ENCODE measurements at places on chromosomes 1 and 21.

- DNase-seq, result no peak
These were observed 24.2 kb upstream of the NPL start for GRCh38 chr1:182765391-182765790.

DNA sequence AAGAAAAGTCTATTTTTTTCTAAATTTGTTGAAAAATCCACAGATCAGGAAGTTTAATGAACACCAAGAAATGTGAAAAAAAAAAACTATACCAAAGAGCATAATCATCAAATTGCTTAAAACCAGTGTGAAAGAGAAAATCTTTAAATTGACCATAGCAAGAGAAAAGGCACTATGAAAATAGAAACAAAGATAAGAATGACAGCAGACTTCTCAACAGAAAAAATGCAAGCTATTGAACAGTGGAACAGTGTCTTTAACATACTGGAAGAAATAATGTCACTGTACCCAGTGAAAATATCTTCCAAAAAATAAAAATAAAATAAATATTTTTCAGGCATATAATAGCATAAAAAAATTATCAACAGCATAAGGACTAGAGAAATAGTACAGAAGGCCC lies 243.0 kb upstream of the GJB5 start:
- no peak for DNase-seq

GRCh38 chr1:188642704-188643103 lies 1814.0 kb downstream of the PLA2G4A start:
- DNase-seq, result no peak

GRCh38 chr21:42868196-42868595 lies 11.1 kb downstream of the WDR4 start:
- DNase-seq, result no peak

DNA sequence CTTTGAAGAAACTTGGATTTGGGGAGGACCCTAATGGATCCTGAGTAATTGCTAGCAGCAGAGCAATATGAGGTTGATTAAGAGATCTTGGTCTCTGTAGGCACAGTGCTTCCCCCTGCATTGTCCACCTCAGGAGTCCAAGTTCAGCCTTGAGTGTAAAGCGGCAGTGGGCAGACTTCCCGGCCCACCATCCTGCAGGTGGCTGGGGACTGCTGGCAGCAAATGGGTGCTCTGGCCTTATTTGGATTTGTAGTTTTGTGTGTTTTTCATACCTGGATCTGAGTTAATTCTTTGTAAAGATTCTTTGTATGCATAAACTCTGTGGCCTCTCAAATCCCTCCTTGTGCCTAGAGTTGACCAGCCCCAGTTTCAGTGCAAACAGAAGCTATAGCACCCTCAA lies 7.6 kb downstream of the BARHL2 start:
- DNase-seq, result no peak

- DNase-seq, result peak; percentile 19
These were observed 19.3 kb upstream of the PTPRF start for GRCh38 chr1:43511394-43511793.

DNA sequence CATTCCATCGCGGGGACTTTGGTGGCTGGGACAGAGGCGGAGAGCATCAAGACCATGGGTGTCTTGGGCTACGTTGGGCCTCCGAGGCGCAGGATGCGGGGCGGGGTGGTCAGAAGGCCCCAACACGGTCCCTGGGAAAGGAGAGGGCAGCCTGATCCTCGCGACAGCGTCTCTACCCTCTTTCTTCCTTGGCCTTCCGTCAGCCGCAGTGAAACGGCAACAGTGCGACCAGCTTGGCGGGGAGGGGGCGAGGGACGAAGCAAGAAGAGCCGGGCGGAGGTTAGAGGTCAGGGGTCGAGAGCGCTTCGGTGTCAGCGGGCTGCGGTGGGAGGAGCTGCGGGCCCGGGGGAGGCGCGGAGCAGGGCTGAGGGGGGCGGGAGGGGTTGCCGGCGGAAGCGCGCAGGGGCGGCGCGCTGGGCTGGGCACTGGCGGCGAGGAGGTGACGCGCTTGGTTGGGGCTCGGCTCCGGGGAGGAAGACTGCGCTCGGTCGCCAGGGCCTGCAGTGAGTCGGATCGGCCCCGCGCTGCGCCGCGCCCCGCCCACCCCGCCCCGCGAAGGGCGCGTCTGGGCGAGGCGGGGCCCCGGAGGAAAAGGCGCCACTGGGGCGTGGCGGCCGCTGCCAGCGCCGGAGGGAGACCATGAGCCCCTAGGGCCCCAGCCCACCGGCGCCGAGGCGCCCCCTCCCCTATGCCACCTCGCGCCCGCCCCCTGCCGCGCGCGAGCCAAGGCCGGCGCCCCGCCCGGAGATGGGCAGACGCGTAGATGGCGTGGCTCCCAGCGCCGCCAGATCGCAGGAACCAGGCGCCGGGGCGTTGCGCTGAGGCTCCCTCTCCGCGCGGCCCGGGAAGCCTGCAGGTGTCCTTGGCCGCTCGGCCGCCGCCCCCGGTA lies at the start of gene KCNC4:
TSS of gene KCNC4 (plus strand) at position 600 of the 889 bp plus-strand sequence. CDS start 1,186 bp downstream, outside the sequence.
- DNase-seq, result peak; percentile 89

DNA sequence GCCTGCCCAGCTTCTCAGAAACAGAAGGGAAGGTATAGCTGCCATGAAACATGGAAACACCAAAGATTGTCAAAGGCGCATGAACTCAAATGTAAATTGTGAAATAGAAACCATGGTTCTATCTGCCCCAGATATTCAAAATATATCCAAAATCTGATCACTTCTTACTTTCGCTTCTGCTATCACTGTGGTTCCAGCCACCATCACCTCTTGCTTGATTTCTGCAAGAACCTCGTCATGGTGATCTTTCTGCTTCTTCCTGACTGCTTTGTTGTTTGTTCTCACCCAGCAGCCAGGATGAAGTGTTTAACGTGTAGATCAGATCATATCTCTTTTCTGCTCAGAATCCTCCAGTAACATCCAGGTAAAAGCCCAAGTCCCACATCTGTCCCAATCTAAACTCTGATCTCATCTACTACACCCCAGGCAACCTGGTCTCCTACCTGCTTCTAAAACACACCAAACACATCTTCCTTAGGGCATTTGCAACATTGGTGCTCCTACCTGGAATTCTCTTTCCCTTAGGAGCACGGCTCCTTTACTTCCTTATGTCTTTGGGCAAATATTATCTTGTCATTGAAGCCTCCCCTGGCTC lies 10.5 kb upstream of the LMO4 start:
- DNase-seq, result no peak

- DNase-seq, result no peak
These were observed 23.9 kb downstream of the CHD1L start for GRCh38 chr1:147266381-147266780.

- no peak for DNase-seq
These were observed 5.1 kb downstream of the FNDC7 start for GRCh38 chr1:108717774-108718316.

DNA sequence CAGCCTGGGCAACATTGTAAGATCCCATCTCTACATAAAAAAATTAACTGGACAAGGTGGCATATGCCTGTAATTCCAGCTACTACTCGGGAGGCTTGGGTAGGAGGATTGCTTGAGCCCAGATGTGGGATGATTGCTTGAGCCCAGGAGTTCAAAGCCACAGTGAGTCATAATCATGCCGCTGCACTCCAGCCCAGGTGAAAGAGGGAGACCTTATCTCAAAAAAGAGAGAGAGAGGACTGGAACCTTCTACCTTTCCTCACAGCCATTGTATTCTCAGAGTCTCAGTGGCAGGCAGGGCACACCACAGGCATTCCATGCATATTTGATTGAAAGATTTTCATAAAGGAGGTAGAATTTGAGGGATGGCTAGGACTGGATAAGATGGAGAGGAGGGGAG lies 78.4 kb downstream of the KIF14 start:
- no peak for DNase-seq

GRCh38 chr1:155170806-155171205 lies 2.3 kb downstream of the KRTCAP2 start:
- DNase-seq, result no peak

DNA sequence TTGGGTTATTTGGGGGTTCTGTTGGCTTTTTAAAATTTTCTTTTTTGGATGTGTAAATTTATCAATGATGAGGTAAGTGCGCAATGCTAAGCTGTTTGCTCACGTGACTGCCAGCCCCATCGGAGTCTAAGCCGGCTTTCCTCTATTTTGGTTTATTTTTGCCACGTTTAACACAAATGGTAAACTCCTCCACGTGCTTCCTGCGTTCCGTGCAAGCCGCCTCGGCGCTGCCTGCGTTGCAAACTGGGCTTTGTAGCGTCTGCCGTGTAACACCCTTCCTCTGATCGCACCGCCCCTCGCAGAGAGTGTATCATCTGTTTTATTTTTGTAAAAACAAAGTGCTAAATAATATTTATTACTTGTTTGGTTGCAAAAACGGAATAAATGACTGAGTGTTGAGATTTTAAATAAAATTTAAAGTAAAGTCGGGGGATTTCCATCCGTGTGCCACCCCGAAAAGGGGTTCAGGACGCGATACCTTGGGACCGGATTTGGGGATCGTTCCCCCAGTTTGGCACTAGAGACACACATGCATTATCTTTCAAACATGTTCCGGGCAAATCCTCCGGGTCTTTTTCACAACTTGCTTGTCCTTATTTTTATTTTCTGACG lies 3.1 kb downstream of the OLIG2 start:
- DNase-seq, result no peak

DNA sequence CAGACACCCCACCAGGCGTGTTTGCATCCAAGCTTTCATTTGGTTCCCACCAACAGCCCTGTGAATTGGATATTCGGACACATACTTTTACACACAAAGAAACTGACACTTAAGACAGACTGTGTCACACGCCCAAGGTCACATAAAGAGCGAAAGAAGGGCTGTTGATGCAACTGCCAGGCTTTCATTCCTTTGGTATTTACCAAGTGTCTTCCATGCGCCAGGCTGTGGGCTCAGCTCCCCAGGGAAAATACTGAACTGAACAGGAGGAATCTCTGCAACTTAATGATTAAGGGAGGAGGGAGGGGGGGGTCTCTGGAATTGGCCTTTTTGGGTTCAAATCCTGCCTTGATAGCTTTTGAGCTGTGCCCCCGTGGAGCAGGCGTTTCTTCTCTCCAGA lies 122.8 kb downstream of the ACTL8 start:
- no peak for DNase-seq

DNA sequence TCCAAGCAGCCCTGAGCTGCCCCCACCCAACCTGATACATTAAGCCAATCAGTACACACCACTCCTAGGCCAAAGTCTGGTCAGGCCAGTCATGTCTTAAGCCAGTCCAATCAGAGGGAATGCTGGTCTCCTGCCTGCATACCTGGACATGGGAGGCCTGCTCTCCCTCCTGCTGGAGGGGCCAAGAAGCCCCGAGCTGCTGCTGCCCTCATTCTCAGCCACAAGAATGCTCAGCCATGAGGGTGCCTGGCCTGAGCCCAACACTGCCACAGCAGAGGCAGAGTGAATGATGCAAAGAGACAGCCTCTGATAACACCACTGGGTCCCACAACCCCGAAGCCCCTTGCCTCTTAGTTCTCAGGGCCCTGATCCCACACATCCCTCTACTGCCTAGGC lies 23.0 kb downstream of the CHD5 start:
- DNase-seq, result no peak
